ENCODE measurements at places on chromosomes 3 and 15.

GRCh38 chr3:101938262-101938847, 89.0 kb downstream of the NFKBIZ start:
- DNase-seq = no peak

DNA sequence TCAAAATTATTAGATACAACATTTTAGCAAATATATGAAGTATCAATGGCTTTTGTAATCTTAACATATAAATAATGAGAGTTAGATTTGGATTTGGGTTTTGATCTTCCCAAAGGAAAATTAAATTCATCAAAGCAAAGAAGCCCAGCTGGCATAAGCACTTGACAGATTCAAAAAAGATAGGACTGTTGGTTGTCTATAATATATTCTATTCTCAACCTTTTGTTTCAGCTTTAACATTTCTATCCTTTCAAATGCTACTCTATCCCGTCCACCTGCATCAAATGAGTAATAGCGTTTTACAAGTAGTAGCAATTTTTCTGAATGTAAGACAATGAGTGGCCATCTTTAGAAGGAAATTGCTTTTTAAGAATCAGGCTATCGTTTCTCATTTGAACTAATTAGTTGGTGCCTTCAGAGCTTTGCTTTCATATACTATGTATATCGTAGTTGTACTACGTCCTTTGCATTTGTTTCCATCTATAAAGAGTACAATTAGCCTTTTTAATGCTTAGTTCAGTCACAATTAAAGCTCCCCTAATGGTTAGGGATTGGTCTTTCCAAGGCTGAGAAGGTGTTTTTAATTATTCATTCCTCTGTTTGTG, 278.0 kb downstream of the UBE2E2 start:
- no peak for DNase-seq

DNA sequence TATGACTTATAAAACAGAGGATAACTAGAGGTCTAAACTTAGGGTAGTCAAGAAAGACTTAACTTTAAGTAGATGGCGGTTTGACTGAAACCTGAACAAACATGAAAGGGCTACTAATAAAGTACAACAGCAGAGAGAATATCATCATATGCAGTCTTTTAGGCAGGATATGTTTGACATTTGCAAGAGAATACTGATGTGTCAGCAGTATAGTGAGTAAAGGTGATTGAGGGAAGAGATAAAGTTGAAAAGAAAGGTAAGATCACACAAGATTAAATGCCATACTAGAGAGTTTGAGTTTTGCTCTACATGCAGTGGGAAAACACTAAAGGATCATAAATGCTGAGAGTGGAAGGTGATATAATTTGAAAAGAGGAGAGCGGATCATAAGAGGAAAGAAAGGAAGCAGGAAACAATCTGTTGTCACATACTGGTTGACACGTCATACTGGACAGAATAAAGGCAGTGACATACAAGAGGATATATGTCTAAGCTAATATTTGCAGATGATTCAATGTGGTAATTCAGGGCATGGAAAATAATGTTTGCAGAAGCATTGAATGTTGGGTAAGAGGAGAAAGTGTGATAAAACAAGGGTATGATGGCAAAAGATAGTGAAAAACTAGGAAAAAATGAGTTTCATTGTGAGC, 223.0 kb downstream of the EPHA6 start:
- no peak for DNase-seq

GRCh38 chr3:194028434-194029004, 107.4 kb upstream of the HES1 start:
- DNase-seq = no peak

GRCh38 chr3:167350245-167350862, 29.7 kb downstream of the ZBBX start:
- DNase-seq = no peak

DNA sequence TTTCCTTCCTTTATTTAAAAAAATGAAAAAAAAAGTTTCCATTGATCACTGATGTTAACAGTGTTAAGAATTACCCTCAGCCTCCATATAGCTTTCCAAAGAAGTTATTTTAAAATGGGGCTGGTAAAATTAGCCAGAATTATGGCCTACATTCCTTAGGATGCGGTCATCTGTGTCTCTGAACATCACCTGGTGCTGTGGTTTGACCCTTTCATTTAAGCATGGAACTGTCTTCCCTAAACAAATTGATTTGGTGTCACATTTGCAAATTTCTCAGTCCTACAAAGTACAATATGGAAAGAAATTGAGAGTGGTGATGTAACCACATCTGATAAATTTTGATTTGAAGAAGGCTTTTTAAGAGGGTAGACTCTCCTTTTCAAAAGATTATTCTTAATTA, 40.3 kb upstream of the ZPLD1 start:
- DNase-seq = no peak

DNA sequence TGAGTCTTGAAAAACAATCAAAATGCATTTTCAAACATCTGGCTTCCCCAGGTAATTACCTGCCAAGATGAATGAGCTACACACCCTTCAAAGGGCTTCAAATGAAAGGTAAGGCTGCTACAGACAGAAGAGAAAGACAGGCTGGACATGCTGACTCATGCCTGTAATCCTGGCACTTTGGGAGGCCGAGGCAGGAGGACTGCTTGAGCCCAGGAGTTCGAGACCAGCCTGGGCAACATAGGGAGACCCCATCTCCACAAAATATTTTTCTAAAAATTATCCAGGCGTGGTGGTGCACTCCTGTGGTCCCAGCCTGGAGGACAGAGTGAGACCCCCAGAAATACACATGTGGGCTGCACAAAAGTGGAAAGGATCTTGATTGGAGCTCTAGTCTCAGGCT, 14.5 kb upstream of the ZFYVE19 start:
- DNase-seq = no peak

GRCh38 chr15:77515613-77516012, 94.9 kb downstream of the HMG20A start:
- no peak for DNase-seq

DNA sequence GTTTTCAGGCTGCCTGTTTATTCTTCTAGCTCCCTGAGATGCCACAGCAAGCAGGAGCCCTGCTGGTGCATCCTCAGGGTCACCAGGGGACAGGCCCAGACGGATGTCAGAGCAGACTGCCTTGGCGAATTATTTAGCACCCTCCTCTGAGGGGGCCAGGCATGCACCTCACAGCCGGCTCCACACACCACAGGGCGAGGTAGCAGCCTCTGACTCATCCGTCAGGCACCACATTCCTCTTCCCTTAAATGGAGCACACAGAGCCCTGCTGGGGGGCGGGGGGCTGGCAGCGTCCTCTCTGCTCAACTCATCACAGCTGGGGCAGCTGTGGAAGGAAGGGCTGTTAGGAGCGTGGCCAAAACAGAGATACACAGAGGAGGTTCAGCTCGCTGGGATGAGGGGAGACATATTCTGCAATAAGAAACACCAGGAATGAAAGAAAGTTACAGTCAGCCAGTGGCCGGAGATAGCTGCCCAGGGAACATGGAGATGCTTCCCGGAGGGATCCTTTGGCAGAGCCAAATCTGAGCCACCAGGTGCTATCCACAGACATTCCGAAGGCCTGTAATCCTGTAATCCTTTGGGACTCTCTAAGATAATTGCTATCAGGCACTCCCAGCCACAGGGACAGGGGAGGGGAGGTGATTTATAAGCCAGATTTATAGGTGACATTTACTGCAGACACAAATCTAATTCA, 13.9 kb upstream of the PRICKLE2 start:
- DNase-seq = no peak

DNA sequence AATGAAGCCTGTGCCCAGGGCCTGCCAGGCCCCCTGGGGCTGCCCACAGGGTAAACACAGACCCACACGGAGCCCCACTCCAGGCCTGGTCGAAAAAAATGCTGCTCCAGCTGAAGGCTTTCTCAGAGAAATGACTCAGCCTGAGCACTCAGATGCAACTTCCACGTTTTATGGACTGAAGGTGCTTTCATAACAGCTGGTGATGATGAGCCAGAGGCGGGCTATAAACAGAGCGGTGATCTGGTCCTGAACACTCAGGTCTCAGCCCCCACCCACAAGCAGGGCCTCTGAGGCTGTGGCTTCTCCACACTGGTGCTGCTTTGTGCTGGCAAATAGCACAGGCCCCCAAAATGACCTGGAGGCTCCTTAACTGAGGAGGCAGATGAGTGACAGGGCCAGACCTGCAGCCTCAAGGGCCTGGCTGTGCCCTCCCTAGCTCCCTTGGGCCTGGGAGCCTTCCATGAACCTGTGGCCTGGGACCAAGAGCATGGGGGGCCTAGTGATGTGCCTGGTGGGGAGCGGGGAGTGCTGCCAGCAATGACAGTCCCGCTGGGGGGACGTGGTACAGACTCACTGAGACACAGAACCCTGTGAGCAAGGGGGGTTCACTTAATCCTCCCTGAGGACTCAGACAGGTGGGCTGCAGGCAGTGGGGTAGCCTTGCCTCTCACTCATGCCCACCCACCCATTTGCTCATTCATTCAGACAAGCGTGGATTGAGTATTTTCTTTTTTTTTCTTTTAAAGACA, 23.0 kb upstream of the FURIN start:
- DNase-seq = no peak

DNA sequence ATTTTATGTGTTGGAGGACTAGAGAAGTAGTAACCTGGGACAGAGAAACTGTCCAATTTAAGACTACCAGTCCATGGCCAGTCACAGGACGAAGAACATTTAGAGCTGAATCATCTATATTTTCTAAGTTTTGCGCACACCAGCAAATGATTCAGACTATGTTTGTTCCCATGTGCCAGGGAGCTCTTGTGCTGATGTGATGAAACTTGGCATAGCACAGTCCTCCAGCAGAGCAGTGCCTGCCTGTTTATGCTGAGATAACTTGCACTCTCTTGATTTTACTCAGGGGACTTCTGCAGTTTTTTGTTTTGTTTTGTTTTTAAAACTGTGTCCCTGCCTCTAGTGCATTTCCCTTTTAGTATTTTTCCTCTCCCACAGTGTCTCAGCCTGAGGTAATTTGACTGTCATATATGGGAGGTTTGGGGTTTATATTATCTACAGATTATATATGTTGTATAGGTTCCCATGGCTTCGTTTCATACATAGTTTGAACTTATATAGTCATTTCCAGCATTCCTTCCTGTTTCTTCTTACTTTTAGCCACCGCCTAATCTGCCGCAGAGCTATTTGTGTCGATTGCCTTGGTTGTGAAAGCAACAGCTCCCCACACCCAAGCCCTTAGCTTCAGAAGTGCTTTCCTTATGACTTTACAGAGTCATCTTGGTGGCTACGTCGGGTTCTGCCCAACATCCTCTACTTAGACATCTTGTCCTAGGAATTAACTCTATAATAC, 45.5 kb downstream of the PPM1L start:
- no peak for DNase-seq

- DNase-seq = no peak
These were observed 96.0 kb downstream of the TBC1D2B start for GRCh38 chr15:77981281-77982126.

DNA sequence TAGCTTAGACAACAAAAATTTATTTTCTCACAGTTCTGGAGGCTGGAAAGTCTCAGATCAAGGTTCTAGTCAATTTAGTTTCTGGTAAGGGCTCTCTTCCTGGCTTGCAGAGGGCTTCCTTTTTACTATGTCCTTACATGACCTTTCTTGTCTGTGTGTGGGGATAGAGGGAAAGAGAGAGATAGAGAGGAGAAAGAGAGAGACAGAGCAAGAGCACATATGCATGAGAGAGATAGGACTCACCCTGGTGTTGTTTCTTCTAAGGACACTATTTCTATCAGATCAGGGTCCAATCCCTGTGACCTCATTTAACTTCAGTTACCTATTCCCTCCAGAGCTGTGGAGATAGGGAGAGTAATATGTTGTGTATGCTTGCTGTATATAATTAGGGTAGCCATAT, 44.9 kb upstream of the TEX9 start:
- no peak for DNase-seq

DNA sequence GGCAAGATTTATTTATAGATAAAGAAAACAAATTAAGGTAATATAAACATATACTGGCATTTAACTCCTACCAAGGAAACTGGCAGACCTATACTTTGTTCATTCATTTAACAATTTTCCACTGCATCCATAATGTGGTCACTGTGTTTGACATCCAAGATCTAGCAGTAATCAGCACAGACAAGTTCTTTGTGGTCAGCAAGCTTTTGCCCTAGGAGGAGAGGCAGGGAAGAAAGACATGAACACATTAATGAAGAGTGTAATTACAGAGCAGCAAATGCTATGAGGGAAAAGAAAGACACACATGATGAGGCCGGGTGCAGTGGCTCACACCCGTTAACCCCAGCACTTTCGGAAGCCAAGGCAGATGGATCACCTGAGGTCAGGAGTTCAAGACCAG, 34.4 kb downstream of the SUCLG2 start:
- DNase-seq = no peak

DNA sequence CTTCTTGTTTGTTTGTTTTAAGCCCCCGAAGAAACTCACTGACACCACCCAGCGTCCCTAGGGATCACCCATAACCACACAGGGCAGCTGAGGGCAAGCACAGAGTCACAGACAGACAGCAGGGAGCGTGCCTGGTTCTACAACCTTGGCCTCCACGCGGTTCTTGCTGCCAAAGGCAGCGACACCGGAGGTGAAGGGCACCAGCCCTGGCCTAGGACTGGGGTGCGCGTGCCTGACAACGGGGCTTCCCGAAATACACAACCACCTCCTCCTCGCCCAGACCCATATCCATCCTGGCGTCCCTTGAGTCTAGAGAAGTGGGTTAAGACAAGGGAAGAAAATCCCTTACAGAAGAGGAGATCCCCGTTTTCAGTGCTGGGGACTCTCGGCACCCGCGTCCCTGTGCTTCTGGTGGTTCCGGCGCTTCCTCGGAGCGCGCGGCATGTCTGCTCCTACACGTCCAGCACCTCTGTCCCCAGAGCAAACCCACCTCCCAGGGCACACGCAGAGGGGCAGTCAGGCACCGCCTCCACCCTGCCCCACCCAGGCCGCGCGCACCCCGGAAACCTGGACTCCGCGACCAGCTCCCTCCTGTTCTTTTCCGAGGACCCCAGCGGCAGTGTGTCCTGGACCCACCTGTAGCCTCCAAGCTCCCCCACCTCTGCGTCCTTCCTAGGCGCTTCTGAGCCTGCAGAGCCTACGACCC, 911 bp downstream of the RFTN1 start:
- DNase-seq = no peak

DNA sequence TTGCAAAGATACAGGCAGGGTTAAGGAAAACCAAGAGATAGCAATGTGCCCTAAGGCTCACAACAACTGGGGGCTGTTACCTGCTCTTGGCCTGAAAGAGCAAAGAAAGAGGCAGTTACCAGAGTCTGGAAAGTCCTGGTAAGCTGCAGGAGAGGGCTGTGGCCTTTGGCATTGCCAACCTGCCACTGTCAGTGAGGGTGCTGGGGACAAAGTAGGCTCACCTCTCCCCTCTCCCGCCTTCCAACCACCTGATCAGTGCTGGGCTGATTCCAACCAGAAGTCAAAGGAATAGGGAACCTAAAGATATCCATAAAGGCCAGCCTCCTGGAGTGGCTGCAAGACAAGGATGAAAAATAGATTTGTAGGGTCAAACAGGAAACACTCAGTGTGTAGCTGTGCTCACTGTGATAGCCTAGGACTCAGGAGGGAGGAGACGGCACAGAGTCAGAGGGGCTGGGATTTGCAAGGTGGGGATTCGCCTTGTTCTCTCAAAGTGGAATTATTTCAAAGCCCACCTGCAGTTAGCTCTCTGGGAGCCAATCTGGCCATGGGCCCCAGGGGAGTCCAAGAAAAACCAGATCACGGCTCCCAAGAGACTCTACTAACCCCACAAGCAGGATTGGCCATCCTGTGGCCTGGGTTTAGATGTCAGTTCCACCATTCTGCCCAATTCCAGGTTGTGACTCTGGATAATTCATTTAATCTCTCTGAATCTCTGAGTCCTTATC, 204.0 kb upstream of the BCL6 start:
- DNase-seq = no peak

Measured in esophagus squamous epithelium (tissue), 5 donors.